ENCODE measurements at places on chromosomes 1 and 21.
A peak's percentile ranks its signal among the peaks of the same experiment; 100 is the strongest.

DNA sequence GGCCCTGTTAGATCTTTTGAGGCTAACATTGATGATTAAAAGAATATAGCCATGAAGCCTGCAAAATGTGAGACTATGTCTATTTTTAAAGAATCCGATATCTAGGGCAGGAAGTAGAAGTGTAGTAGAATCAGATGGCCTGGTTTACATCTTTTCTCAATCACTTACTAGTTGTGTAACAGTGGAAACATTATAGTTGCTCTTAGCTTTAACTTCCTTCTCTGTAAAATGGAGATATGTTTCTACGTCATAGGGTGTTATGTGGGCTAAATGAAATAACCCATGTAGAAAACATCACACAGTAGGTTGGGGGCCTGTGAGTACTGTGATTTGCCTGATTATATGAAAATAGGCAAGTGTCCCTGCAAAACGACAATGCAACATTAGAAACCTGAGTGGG is 4.4 kb upstream of the IGFN1 start:
- DNase-seq, result peak; percentile 78

- no peak for DNase-seq
Observed at GRCh38 chr21:46150491-46151121, 4.8 kb downstream of the FTCD start.

- peak; percentile 38 for DNase-seq
Observed at GRCh38 chr1:204074274-204075138, 1.6 kb downstream of the SOX13 start.

DNA sequence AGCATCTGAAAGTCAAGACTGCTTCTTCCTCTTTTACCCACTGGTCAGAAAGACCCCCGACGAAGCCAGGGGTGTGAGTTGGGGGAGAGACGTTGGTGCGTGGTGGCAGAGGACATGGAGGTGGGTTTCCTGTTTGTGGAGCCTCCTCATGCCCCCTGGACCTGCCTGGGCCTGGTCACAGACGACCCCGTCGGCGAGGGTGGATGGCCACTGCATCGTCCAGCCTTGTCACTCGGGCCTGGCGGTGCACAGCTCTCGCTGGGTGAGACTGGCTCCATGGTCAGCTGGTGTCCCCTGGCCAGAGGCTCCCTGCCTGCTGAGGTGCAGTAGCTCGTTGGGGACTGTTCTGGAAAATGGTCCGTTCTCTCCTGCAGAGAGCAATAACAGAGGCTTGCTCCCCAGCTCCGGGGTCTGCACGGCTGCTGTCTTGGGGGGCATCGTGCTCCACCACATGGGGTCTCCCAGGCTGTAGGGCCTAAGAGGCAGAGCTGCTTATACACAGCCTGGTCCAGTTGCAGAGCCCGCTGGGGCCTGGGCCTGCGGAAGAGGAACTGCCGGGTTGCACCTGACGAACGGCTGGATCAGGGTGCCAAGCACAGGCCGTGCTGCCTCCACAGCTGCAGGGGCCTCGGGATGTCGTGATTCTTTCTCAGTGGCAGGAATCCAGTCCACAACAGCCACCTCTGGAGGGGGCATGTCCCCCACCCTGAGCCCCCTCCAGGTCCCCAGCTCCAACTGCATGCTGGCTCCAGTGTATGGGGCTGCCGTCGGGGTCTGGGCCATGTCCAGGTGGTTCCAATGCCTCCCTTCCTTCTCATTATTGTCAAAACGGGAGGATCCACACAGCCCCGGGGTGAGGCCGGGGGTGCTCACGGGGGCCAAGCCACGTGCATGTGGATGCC is 18.0 kb upstream of the ACTRT2 start:
- no peak for DNase-seq

DNA sequence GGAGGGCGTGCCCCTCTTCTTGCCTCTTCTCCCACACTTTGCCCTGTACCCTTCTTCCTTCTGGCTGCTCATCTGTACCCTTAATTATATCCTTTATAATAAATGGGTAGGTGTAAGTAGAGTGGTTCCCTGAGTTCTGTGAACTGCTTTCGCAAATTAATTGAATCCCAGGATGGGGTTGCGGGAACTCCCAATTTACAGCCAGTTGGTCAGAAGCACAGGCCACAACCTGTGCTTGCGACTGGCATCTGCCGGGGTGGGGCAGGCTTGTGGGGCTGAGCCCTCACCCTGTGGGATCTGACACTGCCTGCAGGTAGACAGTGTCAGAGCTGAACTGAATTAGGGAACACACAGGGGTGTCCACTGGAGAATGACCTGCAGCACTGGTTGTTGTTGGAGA is 244.9 kb downstream of the KCNJ6 start:
- DNase-seq, result no peak

GRCh38 chr1:6343506-6344405 is 49.8 kb downstream of the ACOT7 start:
- peak; percentile 69 for DNase-seq

- no peak for DNase-seq
Observed at GRCh38 chr1:119651133-119651532, 3.1 kb upstream of the ZNF697 start.

- no peak for DNase-seq
Observed at GRCh38 chr1:220708244-220708643, 18.1 kb downstream of the C1orf115 start.

- DNase-seq, result no peak
Observed at GRCh38 chr21:15713412-15713811, 16.4 kb upstream of the USP25 start.

DNA sequence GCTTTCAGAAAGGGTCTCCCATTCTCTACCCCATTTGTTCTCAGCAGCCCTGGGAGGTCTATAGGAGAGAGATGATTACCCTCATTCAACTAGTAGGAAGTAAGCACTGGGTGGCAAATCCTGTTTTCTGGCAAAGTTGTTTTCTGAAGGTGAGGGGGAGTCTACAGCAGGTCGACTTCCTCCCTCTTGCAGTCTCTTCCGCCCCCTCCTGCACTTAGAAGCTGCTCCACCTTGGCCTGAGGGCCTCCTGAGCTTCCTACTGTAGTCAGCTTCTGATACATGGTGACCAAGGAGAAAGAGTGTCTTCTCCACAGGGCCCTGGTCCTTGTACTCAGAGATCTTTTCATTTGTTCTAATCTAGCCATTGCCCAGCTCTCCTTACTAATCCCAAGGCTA is 93.1 kb downstream of the RGL1 start:
- no peak for DNase-seq

DNA sequence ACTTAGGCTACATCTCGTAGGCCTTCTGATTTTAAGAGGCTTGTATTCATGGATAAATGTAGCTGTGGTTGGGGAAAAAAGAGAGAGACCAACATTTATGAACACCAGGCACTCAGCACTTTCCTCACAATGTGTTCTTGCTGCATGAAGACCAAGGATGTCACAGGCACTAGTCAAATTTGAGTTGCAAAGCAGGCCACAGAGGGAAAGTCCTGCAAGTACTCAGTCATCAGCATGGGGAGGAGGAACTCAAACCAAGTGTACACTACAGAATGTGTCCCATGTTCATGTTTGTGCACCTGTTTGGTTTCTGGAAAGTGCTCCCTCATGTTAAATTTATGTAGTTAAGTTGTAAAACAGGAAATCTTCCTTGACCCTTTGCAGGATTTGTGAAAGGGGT is 8.7 kb upstream of the MAP3K7CL start:
- DNase-seq, result no peak

- no peak for DNase-seq
Observed at GRCh38 chr1:16138772-16139221, 17.1 kb downstream of the EPHA2 start.

DNA sequence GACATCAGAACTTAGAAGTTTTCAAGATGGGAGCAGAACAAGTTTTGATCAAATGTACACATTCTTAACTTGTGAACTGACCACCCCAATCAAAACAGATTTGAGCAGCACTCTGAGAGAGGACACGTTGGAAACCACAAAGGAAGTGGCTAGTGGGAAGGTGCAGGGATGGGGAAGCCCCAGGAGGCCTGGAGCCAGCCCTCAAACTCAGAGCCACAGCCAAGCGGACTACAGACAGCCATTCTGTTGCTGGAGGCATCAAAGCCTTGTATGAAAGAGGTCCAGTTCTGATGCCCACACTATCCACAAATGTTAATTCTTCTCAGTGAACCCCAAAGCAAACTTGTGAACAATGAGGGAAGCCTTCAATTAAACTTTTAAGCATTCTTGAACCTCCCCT is 143.6 kb upstream of the RAB4A start:
- peak; percentile 47 for DNase-seq

DNA sequence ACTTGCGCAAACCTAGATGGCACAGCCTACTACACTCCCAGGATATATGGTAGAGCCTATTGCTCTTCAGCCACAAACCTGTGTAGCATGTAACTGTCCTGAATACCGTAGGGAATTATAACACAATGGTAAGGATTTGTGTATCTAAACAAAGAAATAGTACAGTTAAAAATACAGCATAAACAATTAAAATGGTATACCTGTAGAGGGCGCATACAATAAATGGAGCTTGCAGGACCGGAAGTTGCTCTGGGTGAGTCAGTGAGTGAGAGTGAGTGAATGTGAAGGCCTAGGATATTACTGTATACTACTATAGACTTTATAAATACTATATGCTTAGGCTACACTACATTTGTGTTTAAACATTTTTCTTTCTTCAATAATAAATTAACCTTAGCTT is 99.3 kb downstream of the PLD5 start:
- DNase-seq, result no peak

- no peak for DNase-seq
Observed at GRCh38 chr1:168734271-168734670, 5.3 kb upstream of the DPT start.

GRCh38 chr1:89335486-89335885 is 28.4 kb upstream of the GBP6 start:
- no peak for DNase-seq

Data from suppressor macrophage (primary cell).